ENCODE measurements at places on chromosomes 6 and 20.

DNA sequence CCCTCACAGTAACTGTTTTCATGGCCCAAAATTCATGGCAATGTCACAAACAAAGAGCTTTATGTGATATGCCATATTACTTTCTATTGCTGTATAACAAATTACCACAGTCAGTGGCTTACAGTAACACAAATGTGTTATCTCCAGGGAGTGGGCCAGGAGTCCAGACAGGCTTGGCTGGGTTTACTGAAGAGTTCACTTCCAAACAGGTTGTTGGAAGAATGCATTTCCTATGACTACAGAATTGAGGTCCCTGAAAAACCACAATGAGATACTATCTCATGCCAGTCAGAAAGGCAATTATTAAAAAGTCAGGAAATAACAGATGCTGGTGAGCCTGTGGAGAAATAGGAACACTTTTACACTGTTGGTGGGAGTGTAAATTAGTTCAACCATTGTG, 431.9 kb downstream of the PKHD1 start:
- DNase-seq: no peak

DNA sequence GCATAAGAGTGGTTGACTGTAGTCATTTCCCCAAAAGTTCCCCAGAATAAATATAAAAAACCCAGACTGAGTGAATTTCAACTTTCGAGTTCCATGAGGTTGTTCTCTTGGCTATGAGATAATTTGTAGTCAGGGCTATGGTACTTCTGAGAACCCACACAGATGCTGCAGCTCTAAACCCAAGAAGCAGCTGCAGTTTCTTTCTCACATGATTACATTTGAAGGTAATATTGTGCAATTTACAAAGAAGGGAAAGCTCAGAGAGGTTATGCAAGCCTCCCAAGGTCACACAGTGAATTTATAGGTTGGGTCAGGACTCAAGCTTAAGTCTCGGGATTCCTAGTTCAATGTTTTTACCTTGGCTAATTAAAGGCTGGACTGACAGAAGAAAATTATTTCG, 29.7 kb upstream of the CD93 start:
- DNase-seq: no peak

DNA sequence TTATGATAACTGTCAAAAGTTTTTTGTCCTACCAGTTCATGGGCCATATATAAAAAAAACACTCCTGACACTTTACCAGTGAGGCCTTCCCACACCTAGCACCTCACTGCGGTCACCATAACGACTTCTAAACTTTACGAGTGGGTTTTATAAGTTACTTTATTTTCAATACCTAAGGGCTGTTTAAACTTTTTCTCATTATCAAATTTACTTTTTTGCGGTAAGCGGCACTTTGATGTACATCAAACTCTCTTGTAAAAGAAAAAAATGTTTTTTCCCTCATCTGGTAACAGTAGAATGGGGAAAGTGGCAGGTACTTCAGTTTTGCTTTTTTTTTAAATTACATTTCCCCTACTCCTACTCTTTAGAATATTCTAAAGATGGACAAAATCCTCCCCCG, 36.2 kb downstream of the FYN start:
- DNase-seq: no peak

GRCh38 chr6:2081155-2082138, 164.0 kb downstream of the GMDS start:
- no peak for DNase-seq

GRCh38 chr6:21441386-21441785, 152.2 kb upstream of the SOX4 start:
- peak; percentile 34 for DNase-seq

- no peak for DNase-seq
Observed at GRCh38 chr20:47306095-47306494, 50.4 kb downstream of the ZMYND8 start.

DNA sequence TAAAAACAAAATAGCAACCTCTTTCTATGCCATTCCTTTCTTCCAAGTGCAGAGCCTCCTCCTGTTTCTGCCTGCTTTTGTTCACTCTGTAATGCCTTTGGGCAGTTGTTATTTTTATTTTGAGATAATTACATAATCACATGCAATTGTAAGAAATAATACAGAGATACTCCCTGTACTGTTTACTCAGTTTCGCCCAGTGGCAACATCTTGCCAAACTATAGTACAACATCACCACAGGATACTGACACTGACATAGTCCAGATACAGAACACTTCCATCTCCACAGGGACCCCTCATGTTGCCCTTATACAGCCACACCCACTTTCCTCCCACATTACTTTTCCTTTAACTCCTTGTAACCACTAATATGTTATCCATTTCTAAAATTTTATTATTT, 59.7 kb downstream of the BANF2 start:
- no peak for DNase-seq

GRCh38 chr20:14951707-14952418, 614.5 kb upstream of the FLRT3 start:
- no peak for DNase-seq

DNA sequence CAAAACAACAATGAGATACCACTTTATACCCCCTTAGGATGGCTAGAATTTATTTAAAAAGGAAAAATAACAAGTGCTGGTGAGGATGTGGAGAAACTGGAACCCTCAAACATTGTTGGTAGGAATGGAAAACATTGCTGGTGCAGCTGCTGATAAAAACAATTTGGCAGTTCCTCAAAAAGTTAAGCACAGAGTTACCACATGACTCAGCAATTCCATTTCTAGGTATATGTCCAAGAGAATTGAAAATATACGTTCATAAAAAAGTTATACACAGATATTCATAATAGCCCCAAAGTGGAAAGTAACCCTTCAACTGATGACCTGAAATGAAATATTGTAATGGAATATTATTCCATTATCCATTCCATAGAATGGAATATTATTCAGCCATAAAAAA, 55.0 kb downstream of the CD83 start:
- no peak for DNase-seq

DNA sequence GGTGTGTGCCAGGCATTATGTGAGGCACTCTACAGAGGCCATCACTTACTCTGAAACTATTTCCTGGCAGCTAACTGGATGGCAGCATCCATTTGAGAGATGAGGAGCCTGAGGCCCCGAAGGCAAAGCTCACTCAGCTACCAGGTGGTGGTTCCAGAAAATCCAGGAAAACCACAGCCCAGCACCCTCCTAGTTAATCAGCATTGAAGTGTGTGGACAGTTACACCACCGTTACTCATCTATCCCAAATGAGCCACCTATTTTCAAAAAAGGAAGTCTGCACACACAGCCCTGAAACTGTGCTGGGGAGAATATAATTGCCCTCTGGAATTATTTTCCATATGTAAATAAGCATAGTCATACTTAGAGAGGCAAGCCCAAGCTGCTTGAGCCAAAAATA, 67.4 kb downstream of the CNBD2 start:
- peak; percentile 33 for DNase-seq

- peak; percentile 30 for DNase-seq
Observed at GRCh38 chr6:36757206-36757605, 59.6 kb downstream of the RAB44 start.

DNA sequence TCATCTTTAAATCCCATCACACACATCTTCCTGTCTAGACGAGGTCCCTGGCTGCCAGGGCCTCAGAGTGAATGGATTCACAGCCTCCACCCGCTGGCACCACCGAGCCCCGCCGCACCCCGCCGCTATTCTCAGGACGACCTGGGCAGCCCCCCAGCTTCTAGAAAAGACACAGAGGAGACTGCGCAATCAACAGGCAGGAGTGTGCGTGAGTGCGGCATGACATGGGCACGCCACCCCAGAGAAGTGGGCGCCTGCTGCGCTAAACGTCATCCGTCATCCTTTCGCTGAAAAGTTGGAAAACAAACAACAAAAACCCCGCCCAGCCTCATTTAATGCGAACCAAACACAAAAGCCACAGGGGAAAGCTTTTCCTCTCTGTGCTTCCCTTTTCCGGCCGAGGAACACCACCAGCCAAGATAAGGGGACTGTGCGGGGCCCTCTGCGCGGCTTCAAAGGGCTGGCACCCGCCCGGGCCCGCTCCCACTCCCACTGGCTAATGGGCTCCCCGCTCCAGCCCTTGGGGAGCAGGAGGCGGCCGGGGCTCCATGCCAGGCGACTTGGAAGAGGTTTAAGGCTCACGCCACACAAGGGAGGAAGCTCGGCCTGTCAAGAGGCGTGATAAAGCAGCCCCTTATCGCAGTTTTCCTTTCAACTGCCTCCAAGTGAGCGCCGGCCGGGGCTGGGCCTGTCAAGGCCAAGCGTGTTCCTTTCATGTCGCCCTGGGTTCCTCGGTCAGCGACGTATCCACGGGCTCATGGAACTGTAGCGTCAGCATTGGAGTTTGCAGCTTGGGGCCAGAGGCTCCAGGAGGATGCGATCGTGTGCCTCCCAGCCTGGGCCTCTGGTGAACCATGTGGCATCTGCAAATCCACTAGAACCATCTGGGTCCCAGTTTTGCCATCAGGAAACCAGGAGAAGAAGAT, 50.1 kb downstream of the NFATC2 start:
- DNase-seq: peak; percentile 56

- DNase-seq: no peak
Observed at GRCh38 chr20:58088105-58088504, 140.3 kb downstream of the ANKRD60 start.

GRCh38 chr6:152673236-152673635, 24.5 kb upstream of the MYCT1 start:
- DNase-seq: no peak

DNA sequence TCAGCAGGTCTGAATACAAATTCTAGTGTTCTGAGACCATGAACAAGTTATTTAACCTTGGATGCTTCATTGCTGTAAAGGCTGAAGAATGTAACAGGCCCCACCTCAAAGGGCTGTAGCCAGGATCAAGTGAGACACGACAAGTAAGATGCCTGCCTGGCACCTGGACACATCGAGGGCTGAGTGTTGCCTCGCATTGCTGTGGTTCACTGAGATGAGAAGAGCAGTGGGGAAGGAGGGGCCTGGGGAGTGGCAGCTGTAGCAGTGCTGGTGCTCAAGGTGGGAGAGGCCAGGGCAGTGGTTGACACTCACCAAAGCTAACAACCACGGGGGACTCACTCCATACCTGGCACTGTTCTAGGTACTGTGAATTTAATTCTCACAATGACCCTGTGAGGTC, 187.8 kb downstream of the KIF16B start:
- no peak for DNase-seq

DNA sequence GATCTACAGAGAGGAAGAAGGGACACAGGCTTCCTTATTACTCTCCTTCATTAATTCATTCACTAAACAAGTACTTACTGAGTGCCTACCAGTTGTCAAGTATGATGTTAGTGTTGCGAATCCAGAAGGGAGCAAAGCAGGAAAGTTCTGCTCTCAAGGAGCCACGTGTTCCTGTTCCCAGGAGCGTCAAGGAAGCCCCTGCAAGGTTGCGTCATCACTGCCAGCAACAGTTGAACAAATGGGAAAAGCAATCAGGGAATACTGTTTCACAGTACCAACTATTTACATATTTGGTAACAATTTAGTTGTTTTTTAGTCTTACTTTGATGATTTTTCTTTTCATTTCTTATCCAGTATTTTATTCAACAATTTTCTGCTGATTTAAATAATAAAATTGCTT, 310.0 kb downstream of the FOXA2 start:
- DNase-seq: no peak

DNA sequence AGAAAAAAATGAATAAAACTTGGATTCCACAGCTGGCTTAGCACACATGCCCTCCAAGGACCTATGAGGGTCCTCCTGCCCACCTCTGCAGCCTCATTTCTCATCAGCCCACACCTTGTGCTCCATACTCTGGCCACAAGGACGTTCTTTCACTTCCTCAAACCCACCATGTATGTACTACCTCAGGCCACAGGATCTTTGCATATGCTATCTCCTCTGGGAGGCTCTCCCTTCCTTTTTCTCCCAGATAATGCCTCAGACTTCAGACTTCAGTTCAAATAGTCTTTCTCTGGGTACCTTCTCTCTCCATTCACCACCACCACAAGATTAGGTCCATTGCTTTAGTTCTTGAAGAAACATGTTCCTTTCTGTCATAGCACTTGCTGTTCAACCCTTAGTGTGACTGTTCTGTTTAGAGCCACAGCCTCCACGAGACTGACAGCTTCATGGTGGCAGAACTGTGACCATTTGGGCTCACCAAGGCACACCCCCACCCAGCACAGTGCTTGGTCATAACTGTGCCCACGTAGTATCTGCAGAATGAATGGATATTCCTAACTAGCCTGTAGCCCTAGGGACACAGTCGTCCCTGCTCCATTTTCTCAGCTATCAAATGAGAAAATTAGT, 146.7 kb upstream of the LRFN2 start:
- no peak for DNase-seq

DNA sequence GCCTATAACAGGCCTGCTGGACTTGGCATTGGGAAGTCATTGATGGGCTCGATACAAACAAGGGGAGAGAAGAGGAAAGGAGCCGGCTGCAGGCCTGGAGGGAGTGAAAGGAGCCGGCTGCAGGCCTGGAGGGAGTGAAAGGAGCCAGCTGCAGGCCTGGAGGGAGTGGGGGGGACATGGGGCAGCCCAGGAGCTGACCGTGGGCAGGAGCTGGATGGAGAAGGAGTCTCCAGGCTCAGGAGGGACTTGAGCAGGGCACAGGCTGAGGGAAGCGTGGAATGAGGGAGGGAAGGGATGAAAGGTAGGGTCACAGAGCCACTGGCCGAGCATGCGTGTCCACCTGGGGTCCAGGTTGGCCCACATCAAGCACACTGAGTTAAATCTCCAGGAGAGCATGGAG, 32.0 kb downstream of the RPP40 start:
- DNase-seq: no peak

- no peak for DNase-seq
Observed at GRCh38 chr6:37762806-37763205, 56.7 kb upstream of the ZFAND3 start.

DNA sequence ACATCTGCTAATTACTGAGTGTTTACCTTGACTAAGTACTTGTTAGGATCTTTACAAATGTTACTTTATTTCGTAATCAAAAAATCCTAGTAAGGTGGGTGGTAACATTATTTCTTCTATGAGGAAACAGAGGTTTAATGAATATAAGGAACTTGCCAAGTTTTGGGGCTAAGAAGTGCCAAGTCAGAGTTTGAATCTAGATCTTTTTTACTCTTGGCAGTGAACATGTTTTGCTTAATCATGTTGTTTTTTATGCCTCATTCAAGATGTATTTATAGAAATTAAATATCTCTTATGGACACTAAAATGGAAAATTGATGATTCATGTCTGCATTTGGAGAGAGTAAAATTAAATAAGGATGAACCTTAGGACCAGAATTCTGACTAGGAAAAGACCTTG, 393.7 kb downstream of the UTRN start:
- no peak for DNase-seq

DNA sequence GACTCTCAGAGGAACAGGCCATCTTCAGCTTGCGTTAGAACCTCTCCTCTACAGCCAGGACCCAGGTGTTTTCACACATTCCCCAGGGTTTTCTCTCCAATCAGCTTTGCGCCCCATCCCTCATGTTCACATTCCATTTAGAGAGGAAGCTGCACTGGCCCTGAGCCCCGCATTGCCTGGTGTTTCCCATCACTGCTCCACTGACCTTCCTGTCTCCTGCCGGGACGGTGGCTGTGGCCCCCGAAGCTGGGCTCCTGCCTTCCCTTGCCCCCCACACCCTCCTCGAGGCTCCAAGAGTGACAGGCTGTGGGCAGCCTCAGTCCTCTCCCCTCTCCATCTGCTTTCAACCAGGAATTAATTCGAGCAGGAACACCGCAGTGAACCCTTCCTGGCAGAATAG, 357.3 kb downstream of the THBS2 start:
- DNase-seq: no peak

GRCh38 chr6:147099974-147100373, 104.2 kb upstream of the STXBP5 start:
- DNase-seq: no peak

GRCh38 chr6:113481458-113481857, 375.7 kb upstream of the MARCKS start:
- no peak for DNase-seq

Measured in Kasumi-1 (cell line).